ENCODE measurements at places on chromosomes 6 and 20. TPM values are rescaled to one million over a fixed set of nuclear protein-coding genes. Genes with fewer than 3 reads are reported as not detected.

LTA gene
- not detected for polyA plus RNA-seq

DNA sequence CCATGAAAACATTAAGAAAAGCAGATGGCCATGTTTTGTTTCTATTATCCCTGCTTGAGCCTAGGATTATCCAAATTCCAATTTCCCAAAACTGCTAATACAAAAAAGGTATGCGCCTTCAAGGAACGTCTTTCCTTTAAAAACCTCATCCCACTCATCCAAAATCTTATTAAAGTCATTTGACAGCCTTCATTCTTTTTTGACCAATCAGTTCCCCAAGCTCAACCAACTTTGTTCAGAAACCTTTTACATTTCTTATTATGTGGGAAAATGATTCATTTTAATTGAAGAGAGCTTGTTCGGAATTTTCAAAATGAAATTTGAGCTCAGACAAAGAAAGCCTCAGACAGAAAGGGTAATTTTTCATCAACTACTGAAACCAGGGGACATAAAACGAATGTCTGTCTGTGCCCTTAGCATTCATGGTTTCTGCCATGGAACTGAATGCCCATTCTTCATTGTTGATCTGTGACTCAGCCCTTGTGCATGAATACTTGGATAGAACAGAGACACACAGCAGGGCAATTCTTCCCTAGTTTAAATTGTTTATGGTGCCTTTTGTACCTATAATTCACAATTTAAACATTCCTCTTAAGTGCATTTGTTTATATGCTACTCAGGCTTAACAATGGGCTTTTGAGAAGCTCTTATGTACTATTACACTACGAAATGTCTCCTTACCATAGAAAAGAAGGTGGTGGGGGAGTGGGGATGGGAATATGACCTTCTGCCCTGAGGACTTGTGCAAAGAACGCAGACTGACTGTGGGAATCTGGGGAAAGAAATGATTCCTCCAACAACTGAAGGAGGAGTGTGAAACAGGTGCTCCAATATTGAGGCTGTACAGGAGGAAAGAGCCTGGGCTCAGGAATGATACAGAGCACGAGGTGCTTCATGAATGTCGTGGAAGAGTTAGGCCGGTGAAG is 49.8 kb upstream of the ERVFRD-1 start:
- H3K36me3 ChIP-seq, result no peaks in the 10 kb centered on the region
- H3K27me3 ChIP-seq, result no peaks in the 10 kb centered on the region
- no peak overlapping the region for H3K27ac ChIP-seq
- no peaks in the 10 kb centered on the region for H3K4me1 ChIP-seq
- no peak for DNase-seq
- H3K4me3 ChIP-seq, result no peak overlapping the region

MAS1 gene
- polyA plus RNA-seq, result not detected

GRCh38 chr20:1805816-1806215 is 89.4 kb upstream of the SIRPA start:
- H3K4me3 ChIP-seq, result no peak overlapping the region
- H3K27me3 ChIP-seq, result peaks cover 3% of the 10 kb centered on the region
- DNase-seq, result no peak
- H3K27ac ChIP-seq, result no peak overlapping the region
